T-cell (primary cell): ENCODE measurements at places on chromosomes 4 and X.

DNA sequence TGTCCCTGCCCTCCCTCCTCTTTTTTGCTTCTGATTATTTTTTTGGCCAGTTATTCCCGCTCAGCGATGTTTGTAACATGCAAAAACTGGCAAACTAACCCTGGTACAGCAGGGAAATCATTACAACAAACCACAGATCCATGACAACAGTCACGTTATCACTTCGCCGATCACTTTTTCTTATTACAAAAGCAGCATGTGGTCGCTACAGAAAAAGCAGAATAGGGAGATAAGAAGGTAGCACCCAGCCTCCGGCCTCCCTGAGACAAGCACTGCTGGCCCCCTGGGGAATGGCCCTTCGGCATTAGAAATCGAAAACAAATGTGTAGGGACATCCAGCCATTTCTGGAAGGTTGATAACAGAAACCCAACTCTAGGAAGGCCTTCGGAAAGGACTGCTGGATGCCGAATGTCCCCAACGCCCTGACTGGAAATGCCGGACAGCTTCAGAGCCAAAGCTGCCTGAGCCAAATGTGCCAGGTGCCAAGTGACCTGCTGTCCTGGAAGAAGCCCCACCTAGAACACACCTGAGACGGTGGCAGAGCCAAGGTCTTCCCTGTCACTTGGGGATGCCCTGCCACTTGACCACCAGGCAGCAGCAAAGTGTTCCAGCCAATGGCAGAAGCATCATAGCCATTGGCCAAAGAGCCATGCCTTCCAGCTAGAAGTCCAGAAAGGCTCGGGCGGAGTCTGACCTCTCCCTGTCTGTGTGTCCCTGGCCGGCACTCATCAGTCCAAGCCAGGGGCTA, 2.9 kb downstream of the IDH3G start:
- DNase-seq = no peak

DNA sequence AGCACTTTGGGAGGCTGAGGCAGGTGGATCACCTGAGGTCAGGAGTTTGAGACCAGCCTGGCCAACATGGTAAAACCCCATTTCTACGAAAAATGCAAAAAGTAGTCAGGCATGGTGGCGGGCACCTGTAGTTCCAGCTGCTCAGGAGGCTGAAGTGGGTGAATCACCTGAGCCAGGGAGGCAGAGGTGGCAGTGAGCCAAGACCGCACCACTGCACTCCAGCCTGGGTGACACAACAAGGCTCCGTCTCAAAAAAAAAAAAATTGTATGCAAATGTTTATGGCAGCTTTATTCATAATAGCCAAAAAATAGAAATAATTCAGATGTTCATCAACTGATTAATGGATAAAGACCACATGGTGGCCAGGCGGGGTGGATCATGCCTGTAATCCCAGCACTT, 9.8 kb upstream of the NOCT start:
- no peak for DNase-seq

DNA sequence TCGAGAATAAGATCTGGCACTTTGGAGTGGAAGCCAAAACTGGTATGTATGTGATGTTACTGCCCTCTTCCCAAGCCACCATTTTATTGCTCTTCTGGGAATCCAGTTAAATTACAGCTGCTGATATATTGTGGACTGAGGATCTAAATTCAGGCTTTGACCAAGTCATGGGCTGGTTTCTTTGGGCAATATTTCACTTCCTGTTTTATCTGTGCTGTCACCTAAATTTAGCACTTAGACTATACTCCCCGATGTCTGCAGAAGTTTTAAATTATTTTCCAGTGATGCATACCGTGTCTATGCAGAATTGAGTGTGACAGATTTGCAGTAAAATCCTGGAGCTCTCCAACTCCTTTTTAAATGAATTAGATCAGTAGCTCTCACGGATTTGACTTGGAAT, 100.0 kb downstream of the TEX13A start:
- no peak for DNase-seq

DNA sequence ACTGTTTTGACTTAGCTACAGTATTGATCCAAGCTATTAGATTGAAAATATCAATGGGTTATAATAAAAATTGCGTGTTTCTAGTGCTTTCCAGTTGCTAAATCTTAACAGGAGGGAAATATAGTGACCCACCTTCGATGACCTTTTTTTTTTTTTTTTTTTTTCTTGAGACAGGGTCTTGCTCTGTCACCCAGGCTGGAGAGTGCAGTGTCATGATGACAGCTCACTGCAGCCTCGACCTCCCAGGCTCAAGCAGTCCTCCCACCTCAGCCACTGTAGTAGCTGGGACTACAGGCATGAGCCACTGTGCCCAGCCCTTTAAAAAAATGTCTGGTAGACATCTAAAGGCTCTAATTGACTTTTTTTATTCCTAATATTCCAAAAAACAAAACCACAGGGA, 3.8 kb upstream of the ASB5 start:
- DNase-seq = no peak

- DNase-seq = no peak
Observed at GRCh38 chrX:39753293-39753996, 344.3 kb downstream of the BCOR start.

- no peak for DNase-seq
Observed at GRCh38 chr4:39825090-39825489, 127.2 kb downstream of the UBE2K start.

- no peak for DNase-seq
Observed at GRCh38 chr4:70721747-70722146, at the start of gene RUFY3. TSS of gene RUFY3 (plus strand) at chr4:70721964. CDS start at chr4:70722574, 610 bp downstream.

GRCh38 chr4:16264798-16265197, 38.5 kb upstream of the TAPT1 start:
- no peak for DNase-seq

- DNase-seq = no peak
Observed at GRCh38 chrX:154121961-154122360, 22.1 kb upstream of the OPN1LW start.

GRCh38 chr4:103998756-103999155, 279.0 kb upstream of the TACR3 start:
- no peak for DNase-seq

- DNase-seq = no peak
Observed at GRCh38 chrX:134631426-134632346, 26.6 kb downstream of the PLAC1 start.

DNA sequence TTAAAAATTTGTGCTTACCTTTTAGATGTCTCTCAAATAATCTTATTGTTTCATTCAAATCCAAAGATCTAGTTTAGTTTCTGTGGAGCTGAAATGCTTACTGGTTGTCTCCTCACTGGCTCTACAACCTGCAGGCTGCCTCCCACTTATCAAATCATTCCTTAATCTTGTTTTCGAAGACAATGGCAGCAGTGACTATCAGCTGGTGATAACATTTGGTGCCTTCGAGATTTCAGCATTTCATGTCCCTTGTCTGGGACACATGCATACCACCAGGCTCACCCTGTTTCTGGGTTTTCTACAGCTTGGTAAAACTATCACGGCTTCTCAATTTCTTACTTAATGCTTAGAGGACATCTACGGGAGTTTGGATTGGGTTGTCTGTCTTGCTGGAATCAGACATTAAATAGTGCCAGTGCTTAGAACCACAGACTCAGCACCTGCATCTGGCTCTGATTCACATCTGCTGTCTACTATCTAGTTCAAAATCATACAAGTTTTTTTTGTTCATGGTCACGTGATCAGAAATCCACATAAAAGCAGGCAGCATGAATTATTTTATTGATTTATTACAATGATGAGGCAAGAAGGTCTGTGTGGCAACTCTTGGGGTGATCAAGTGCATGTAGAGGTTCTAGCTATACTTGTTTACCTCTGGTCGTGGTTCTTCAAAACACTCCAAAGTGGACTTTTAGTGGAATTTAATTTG, 32.0 kb upstream of the SMARCAD1 start:
- DNase-seq = no peak

DNA sequence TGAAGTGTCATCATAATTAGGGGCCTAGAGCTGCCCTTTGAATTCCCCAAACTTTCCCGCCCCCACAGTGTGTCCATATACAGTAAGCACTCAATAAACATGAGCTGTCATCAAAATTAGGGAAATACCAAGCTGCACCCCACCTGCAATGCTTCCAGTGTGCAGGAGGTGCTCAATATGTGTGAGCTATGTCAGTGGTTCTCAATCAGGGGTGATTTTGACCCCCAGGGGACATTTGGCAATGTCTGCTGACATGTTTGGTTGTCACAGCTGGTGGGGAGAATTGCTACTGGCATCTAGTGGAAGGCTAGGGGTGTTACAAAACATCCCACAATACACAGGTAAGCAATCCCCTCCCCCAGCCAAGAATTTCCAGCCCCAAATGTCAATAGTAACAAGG, 748 bp downstream of the CFP start:
- DNase-seq = no peak

DNA sequence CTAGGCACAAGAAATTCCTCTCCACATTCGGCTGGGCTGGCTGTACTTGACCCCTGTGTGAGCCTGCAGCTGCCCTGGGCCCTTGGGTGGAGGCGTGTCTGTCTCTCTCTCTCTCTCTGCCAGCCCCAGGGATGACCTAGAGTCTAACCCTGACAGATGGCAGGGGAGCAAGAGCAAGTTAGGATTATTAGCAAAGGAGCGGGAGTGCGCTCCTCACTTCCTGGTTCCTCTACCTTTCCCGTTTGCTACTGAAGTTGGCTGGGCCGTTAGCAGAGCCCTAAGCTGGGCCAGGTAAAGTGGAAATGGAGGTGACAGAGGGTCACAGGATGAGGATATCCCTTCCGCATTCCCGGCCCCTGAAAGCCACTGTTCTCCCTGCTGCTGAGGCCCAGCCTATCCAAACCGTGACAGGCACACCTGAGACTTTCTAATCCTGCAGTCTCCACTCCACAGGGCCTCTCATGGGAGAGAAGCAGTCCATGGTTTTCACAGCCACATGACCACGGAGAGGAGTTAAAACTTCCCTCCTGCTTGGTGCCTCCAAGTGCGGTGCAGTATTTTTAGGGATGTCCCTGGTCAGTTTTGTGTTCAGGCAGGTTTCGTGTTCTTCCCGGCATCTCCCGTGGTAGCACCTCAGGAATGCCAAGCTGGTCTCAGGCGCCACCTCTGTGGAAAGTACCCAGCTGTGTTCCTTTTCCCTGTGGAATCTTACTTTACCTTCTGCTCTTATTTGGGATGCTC, 79.3 kb downstream of the CLDN22 start:
- DNase-seq = no peak

GRCh38 chrX:129561453-129561852, 21.4 kb downstream of the OCRL start:
- no peak for DNase-seq

DNA sequence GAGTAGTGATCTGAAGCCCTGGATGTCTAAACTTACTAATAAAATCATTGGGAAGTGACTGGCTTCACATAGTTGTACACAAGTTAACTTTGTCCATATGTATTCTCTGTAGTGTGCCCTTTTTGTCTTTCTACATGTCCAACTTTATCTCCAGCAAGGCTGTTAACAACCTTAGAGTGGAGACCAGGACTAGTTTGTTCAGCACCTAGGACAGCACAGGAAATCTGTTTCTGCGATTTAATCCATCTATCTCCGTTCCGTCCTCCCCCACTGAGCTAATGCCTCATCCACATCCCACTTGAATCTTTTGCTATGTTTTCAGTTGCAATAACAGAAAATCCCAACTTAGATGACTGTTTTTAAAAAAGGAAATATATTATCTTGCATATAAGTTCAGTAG, 3.4 kb upstream of the ARR3 start:
- DNase-seq = no peak

GRCh38 chr4:156596026-156596425, 375.6 kb downstream of the PDGFC start:
- no peak for DNase-seq

GRCh38 chr4:82611982-82612381, 50.2 kb upstream of the TMEM150C start:
- DNase-seq = no peak

DNA sequence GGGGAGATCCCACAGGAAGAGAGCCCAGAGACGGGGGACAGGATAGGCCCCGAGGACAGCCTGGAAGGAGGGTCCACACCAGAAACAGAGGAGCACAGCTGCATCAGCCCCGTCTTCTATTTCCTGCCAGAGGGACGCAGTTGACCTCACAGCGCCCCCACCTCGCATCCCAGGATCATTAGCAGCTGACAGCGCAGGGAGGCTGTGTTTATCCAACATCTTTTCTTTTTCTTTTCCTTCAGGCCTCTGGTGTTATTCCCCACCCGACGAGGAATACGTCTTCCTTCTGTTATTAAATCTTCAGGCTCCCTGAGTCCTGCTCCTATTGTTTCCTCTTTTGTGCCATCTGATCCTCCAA, 75.4 kb downstream of the DCHS2 start:
- no peak for DNase-seq

GRCh38 chr4:8336412-8337075, 67.0 kb downstream of the HTRA3 start:
- DNase-seq = no peak

- DNase-seq = no peak
Observed at GRCh38 chr4:27128443-27128842, 267.8 kb downstream of the STIM2 start.

GRCh38 chr4:17780501-17781299, 721 bp downstream of the FAM184B start:
- no peak for DNase-seq

DNA sequence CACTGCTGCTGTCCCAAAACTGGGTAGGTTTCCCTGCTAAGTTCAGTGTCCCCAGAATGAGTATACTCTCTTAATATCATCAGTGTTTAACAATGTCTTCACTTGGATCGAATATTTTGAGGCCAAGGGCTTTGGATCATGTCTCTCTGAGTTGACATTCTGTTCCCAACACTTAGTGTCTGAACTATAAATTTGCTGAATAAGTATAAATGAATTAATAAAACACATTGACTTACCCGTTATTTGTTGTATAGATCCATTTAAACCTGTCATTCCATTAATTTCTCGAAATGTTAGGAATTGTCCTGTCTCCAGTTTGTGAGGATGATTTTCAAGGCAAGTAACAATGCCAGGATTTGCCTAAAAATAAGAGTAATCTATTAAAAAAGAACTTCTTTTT, 32.6 kb downstream of the UBA6 start:
- no peak for DNase-seq

- DNase-seq = no peak
Observed at GRCh38 chrX:78687586-78687985, 28.5 kb upstream of the RTL3 start.

DNA sequence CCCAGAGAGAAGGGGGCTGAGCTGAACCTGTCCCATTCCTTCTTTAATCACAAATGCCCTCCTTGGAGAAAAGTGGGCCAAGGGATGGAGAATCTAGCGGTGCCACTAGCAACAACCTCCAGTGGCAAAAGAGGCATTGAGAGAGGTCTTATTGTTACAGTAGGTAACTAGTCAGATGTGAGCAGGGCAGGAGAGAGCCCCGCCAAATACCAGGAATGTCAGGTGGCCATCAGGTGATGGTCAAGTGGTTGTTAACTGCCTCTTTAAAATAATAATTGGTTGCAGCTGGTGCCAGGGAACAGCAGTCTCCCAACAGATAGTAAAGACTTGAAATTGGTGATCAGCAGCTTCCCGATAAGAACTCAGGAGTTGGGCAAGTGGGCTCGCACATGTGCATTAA, 116.1 kb downstream of the EVC2 start:
- DNase-seq = no peak
